ENCODE measurements at places on chromosomes 12 and 14.

- no peak overlapping the region for H3K27ac ChIP-seq
- H3K27me3 ChIP-seq: no peaks in the 10 kb centered on the region
- H3K36me3 ChIP-seq: no peaks in the 10 kb centered on the region
- H3K4me1 ChIP-seq: no peaks in the 10 kb centered on the region
- no peak for DNase-seq
Observed at GRCh38 chr14:90531497-90531896, 134.7 kb downstream of the CALM1 start.

GRCh38 chr12:122974274-122974891 lies 661 bp upstream of the OGFOD2 start:
- peak overlapping the region; percentile 96 for H3K27ac ChIP-seq
- DNase-seq: peak; percentile 99
- peaks cover 55% of the 10 kb centered on the region for H3K4me1 ChIP-seq
- H3K36me3 ChIP-seq: no peaks in the 10 kb centered on the region

DNA sequence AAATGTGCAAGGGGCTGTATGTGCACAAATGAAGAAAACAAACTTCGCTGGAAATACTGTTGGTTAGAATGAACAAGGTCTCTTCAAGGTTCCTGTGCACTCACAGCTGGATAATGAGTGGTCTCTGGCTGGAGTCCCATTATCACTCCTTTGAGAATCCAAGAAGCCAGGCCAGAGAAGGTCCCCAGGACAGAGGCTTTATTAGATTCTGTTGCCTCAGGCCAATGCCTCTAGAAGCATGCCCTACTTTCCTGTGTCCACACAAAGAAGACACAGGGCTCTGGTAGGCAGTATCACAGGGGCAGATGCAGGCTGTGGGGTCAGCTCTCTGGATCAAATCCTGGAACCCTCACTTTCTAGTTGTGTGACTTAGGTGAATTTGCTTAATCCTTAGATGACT lies 384.7 kb downstream of the GRIN2B start:
- H3K36me3 ChIP-seq: no peaks in the 10 kb centered on the region
- no peaks in the 10 kb centered on the region for H3K27me3 ChIP-seq
- no peak overlapping the region for H3K27ac ChIP-seq
- DNase-seq: no peak
- no peaks in the 10 kb centered on the region for H3K4me1 ChIP-seq

DNA sequence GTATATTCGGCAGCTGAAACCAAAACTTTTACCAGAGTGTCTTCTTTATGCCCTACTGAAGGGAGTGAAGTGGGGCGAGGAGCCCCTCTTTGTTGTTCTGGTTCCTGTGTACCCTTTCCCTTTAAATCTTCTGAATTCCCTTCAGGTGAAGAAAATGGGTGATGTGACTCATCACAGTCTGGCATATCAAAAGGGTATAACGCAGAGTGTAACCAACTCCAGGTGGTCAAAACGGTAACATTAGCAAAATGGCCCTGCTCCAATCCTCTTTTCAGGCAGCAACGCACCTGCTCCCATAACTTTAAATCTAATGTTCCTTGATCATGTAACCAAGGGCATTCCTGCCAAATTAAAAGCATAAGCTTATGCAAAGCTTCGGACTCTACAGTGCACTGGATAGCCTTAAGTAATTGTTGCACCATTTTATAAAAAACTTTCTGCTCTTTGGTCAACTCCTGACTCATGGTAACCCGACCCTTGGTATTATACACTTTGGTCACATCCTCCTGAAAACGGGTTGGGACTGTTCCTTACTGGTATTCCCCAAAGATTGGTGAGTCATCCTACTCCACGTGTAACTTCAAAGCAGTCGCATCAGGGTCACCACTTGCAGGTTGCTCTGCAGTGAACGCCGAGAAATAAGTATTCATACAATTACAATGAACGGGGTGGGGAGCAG lies 83.1 kb downstream of the KCNMB4 start:
- H3K4me1 ChIP-seq: no peaks in the 10 kb centered on the region
- no peak for DNase-seq
- H3K27ac ChIP-seq: no peak overlapping the region
- no peaks in the 10 kb centered on the region for H3K36me3 ChIP-seq

DNA sequence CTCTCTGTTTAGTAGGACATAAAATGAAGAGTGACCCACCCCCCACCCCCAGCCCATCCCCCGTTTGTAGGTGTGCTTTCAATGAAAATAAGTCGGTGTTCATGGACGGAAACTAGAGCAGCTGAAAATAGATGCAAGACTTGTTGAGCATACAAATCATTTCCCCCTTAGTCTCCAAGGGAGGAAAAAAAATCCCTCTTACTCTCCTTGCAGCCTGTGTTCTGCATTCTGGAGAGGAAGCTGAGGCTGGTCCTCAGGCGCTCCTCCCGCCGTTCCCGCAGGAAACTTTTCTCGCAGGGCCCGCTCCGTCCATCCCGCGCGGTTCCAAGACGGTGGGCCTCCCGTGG lies 259.0 kb upstream of the E2F7 start:
- peak overlapping the region; percentile 66 for H3K27ac ChIP-seq
- no peaks in the 10 kb centered on the region for H3K36me3 ChIP-seq
- peaks cover 11% of the 10 kb centered on the region for H3K27me3 ChIP-seq
- H3K4me3 ChIP-seq: peak overlapping the region; percentile 75
- DNase-seq: no peak
- peaks cover 27% of the 10 kb centered on the region for H3K4me1 ChIP-seq

GRCh38 chr12:34236073-34236472 lies 213.8 kb downstream of the ALG10 start:
- no peaks in the 10 kb centered on the region for H3K4me1 ChIP-seq
- no peaks in the 10 kb centered on the region for H3K27me3 ChIP-seq
- no peaks in the 10 kb centered on the region for H3K36me3 ChIP-seq
- H3K27ac ChIP-seq: no peak overlapping the region
- no peak for DNase-seq

- H3K27ac ChIP-seq: no peak overlapping the region
- H3K36me3 ChIP-seq: peaks cover 4% of the 10 kb centered on the region
- no peaks in the 10 kb centered on the region for H3K27me3 ChIP-seq
- no peak for DNase-seq
Observed at GRCh38 chr14:92986254-92987147, 63.6 kb downstream of the CHGA start.

DNA sequence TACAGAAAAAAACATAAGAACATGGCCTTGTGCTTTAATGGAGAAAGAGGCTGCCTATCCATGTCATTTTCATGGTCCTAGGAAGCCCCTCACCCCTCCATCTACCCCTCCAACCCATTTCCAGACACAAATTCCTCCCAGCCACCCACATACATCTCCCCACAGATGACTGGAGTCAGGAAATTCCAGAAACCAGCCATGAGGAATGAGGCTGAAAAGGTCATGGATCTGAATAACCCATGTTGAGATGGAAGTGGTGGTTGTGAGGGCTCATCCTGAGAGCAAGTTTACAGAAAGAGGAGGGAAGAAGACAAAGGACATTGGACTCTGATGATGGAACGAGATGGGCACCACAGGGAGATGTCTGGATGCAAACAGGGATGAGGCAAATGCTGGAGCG lies 23.9 kb upstream of the C12orf42 start:
- no peak for DNase-seq
- H3K4me3 ChIP-seq: no peak overlapping the region
- H3K36me3 ChIP-seq: no peaks in the 10 kb centered on the region

- H3K36me3 ChIP-seq: no peaks in the 10 kb centered on the region
- H3K27ac ChIP-seq: peak overlapping the region; percentile 93
- H3K27me3 ChIP-seq: no peaks in the 10 kb centered on the region
Observed at GRCh38 chr14:23284654-23285529, 1.0 kb downstream of the HOMEZ start.

GRCh38 chr14:100441271-100441947 lies 118.3 kb downstream of the SLC25A47 start:
- no peak overlapping the region for H3K27ac ChIP-seq
- peaks cover 32% of the 10 kb centered on the region for H3K4me1 ChIP-seq
- H3K4me3 ChIP-seq: no peak overlapping the region
- no peaks in the 10 kb centered on the region for H3K27me3 ChIP-seq

- H3K27me3 ChIP-seq: no peaks in the 10 kb centered on the region
- H3K4me3 ChIP-seq: no peak overlapping the region
- DNase-seq: no peak
- H3K4me1 ChIP-seq: no peaks in the 10 kb centered on the region
- no peaks in the 10 kb centered on the region for H3K36me3 ChIP-seq
Observed at GRCh38 chr14:32846821-32847365, 91.8 kb upstream of the NPAS3 start.

DNA sequence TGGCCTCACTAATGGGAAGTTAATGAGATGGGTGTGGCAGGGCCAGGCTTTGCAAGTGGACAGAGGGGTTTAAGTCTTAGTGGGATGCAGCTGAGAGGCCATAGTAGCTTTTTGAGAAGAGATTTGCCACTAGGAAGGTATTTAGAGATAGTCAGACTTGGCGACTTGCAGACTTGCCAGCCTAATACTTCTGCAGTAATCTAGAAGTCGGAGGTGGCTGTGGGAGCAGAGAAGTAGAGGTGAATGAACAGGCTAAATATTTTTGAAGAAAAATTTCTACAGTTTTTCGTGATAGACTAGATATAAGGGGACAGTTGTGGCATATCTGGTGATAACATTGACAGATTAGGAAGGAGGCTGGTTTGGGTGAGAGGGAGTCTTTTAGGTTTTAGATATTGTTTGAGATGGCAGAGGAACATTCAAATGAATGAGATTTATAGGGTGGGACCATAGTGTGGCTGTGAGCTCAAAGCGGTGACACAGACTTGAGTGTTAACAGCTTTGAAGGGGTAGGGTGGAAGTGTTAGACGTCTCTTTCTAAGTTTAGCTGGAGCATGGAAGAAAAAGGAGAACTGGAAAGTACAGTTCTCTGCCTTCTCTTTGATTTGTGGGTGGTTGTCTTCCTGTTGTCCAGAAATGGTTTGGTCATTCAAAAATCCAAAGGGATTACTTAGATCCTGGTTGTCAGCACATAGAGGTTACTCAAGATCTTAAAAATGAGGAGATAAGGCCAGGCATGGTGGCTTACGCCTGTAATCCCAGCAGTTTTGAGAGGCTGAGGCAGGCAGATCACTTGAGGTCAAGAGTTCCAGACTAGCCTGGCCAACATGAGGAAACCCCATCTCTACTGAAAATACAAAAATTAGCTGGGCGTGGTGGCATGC lies 44.9 kb downstream of the MAPKAPK5 start:
- no peak overlapping the region for H3K27ac ChIP-seq
- H3K4me3 ChIP-seq: no peak overlapping the region
- no peak for DNase-seq
- peaks cover 94% of the 10 kb centered on the region for H3K36me3 ChIP-seq

DNA sequence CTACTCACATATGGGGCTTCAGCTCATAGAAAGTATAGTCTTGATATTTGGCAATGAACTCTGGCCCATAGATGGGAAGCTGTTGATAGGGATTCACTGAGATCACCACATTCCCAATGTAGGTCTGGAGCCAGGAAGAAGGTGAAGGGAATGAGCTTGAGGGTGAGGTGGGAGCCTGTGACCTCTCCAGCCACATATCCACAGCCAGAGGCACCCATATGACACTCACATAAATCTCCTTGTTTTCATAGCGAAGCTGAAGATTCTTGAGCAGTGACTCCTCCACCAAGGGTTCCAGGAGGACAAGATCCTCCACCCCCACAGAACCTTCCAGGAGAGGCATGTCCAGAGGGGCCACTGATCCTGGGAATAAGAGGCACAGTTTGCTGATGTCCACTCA lies 1.9 kb downstream of the MYO1A start:
- no peaks in the 10 kb centered on the region for H3K4me1 ChIP-seq
- H3K36me3 ChIP-seq: no peaks in the 10 kb centered on the region
- H3K27me3 ChIP-seq: peaks cover 2% of the 10 kb centered on the region

DNA sequence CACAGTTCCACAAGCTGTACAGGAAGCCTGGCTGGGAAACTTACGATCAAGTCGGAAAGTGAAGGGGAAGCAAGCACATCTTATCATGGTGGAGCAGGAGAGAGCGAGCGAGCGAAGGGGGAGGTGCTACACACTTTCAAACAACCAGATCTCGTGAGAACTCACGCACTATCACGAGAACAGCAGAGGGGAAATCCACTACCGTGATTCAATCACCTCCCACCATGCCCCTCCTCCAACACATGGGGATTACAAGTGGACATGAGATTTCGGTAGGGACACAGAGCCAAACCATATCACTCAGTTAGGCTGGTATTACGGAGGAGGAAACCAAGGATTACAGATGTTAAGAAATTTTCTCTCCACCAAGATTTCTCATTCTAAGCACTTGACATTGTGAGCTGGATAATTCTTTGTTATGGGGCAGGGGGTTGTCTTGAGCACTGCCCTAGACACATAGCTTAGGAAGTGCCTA lies 262.0 kb upstream of the G2E3 start:
- peaks cover 4% of the 10 kb centered on the region for H3K4me1 ChIP-seq
- DNase-seq: no peak
- no peaks in the 10 kb centered on the region for H3K36me3 ChIP-seq
- H3K27ac ChIP-seq: no peak overlapping the region
- peaks cover 5% of the 10 kb centered on the region for H3K27me3 ChIP-seq
- no peak overlapping the region for H3K4me3 ChIP-seq

DNA sequence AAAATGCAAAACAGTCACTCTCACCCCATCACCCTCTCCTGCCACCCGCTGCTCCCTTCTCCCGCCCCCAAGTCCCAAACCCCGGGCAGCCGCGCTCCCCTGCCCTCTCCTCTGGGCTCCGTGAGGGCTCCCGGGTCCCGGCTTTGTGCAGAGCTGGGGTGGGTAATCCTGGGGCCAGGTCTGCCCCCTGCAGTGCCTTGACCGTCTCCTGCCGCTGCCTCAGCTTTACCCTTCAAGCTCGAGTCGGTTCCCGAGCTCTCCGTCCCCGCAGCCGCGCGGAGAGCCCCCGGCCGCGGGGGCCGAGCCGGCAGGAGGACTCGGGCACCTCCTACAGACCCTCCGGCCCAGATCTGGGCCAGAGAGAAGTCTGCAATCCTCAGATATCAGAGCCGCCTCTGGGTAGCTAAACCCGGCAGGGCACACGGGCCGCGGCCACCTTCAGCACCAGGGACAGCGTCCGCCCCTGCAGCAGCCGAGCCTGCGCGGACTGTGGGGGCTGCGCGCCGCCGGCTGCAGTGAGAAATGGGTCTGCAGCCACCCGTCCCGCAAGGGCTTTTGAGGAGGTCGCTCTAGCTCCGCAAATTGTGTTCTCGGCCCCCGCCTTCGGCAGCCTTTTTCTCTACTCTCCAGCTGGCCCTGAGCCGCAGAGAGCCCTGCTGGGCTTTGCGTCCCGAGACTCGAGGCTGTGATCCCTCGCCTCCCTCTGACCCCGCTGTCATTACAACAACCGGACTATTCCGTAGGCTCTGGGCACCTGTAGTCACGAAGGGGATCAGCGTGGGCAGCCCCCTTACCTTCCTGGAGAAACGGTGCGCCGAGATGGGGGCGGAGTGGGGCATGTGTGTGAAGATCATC lies 1.2 kb downstream of the PRMT8 start:
- no peak overlapping the region for H3K4me3 ChIP-seq
- no peak overlapping the region for H3K27ac ChIP-seq
- H3K36me3 ChIP-seq: no peaks in the 10 kb centered on the region
- peaks cover 88% of the 10 kb centered on the region for H3K27me3 ChIP-seq
- H3K4me1 ChIP-seq: peaks cover 15% of the 10 kb centered on the region

GRCh38 chr12:49825360-49825970 lies 2.7 kb downstream of the NCKAP5L start:
- H3K4me1 ChIP-seq: peaks cover 68% of the 10 kb centered on the region
- no peaks in the 10 kb centered on the region for H3K27me3 ChIP-seq
- peak overlapping the region; percentile 6 for H3K4me3 ChIP-seq

Data from suprapubic skin (tissue), 4 donors.